Renal pelvis (tissue), 12 donors: ENCODE measurements at places on chromosomes 5 and 9. TPM values are rescaled to one million over a fixed set of nuclear protein-coding genes. Genes with fewer than 3 reads are reported as not detected.

Gene IFNA21
- polyA plus RNA-seq = 0.17 TPM

Gene GABRA6
- polyA plus RNA-seq = not detected

GRCh38 chr9:84141741-84142370 lies 161.3 kb downstream of the RMI1 start:
- no peak for DNase-seq

DNA sequence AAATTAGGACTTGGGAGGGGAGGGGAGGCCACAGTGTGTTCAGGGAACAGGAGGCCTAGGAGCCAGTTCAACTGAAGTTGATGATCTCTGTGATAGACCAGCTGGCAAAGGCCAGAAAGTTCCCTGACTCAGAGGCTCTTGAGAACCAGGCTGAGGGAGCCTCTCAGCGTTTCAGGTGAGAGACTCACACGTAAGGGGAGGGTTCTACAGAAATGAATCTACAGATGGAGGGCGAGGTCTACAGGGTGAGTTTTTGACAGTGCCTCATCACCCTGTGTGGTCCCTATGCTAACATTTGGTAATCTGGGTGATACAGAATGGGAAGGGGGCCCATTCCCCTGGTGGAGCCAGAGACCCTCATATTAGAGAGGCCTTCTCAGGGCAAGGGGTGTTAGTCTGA lies 32.0 kb downstream of the ENHO start:
- DNase-seq = no peak
